PC-9 (cell line): ENCODE measurements at places on chromosomes 1 and 21. TPM values are rescaled to one million over a fixed set of nuclear protein-coding genes. Genes with fewer than 3 reads are reported as not detected.

DNA sequence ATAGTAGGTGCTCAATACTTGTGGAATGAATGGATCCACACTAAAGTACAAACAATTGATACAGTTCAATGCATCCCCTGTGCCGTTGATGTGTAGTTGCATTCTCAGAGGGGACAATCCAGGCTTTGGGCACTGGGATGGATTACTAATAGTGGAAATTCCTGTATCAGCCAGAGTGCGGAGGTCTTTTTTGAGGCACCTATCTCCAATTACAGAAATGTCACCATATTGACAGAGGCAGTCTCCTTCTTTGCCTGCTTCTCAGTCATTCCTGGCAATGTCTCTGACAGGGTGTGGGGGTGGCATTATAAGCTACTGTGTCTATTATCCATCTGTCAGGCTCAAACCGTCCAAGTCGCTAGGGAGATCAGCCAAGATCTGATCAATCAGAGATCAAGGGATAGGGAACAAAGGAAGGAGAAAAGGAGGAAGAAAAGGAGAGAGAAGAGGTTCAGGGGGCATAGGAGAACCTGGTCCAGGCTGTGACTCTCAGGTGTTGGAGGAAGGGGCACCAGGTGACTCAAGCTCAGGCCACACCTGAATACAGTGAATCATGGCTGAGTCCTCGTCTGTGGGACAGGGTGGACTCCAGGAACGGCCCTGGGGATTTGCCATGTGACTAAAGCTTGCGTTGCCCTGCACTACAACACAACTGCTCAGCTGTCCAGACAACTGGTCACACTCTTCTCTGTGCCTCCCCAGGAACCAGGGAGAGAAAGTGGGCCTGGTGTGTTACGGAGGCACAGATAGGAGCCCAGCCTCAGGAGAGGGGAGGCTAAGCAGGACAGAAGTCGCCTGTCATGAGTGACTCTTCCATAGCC lies 3.4 kb upstream of the LAMB3 start:
- DNase-seq, result peak; percentile 77

DNA sequence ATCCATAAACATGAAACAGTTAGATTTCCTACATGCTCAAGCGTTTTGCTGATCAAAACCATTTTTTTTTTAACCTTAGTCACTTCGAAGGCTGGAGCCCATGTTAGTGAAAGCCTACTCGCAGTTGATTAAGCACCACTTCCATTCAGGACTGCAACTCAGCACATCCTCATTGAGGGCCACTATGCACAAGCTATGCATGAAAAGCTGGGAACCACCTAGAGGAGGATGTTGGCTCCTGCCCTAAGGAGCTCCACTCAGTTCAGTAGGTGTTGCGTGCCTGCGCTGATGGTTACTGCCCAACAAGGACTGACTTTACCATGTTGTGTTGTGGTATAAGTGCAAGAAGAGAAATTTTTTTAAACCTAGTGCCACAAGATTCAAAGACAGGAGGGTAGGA lies 181.4 kb upstream of the L1TD1 start:
- no peak for DNase-seq

- DNase-seq, result no peak
Measured at GRCh38 chr1:170587253-170587593, 55.3 kb downstream of the GORAB start.

DNA sequence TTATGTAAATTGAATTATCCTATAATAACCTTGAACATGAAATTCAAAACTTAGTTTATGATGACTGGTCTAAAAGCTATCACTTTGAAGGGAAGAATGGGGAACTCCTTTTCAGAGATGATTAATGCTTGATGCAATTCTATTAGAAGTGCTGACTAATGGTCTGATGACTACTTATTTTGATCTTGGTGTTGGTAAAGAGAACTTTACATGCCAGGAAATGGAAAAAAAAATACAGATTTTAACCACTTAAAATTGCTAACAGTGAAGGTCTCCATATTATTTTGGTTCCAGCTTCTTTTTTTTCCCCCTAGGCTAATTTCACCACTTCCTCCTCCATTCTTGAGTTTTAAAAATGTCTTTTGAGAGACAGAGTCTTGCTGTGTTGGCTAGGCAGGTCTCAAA lies 22.9 kb downstream of the S1PR1 start:
- peak; percentile 91 for DNase-seq

- no peak for DNase-seq
Measured at GRCh38 chr1:190747704-190748103, 270.0 kb upstream of the BRINP3 start.

GRCh38 chr1:53508991-53509666 lies 49.9 kb downstream of the DMRTB1 start:
- peak; percentile 72 for DNase-seq

GRCh38 chr1:212367474-212368072 lies 47.1 kb downstream of the PACC1 start:
- no peak for DNase-seq

DNA sequence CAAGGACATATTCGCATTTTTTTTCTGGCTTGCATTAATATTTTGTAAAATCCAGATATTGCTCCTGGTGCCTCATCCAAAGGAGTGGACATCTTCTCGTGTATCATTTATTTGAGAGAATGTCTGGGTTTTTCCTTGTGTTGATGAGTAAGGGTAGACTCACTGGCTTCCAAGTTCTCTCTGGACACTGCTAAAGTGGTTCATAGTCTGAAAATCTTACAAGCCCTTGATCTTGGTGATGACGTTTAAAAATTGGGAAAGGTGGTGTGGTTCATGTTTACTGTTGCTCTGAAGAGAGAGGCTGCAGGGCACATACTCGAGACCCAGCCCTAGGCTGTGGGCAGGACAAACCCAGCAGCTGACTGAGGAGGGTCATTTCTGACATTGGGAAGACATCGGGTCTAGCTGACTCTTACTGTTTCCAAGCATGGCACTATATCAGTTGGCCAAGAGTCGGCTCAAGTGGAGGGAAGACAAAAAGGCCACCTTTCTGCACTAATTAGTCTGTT lies 296.2 kb downstream of the LMX1A start:
- DNase-seq, result no peak

GRCh38 chr1:51705035-51705434 lies 88.1 kb downstream of the OSBPL9 start:
- DNase-seq, result no peak

- no peak for DNase-seq
Measured at GRCh38 chr1:167815650-167816049, 93.9 kb downstream of the MPZL1 start.

GRCh38 chr1:110207831-110208230 lies 2.3 kb upstream of the KCNC4 start:
- DNase-seq, result peak; percentile 60

DNA sequence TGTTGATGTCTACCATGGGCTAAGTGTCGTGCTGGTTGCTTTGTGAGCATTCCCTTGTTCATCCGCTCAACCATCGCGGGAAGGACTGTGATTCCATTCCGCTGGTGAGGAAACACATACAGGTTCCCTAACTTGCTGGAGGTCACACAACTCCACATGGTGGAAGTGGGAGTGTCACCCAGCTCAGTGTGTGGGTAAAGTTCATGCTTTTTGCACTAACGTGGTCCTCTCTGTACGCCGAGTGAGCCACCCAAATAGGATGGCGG lies 4.0 kb upstream of the CLDN19 start:
- DNase-seq, result no peak

DNA sequence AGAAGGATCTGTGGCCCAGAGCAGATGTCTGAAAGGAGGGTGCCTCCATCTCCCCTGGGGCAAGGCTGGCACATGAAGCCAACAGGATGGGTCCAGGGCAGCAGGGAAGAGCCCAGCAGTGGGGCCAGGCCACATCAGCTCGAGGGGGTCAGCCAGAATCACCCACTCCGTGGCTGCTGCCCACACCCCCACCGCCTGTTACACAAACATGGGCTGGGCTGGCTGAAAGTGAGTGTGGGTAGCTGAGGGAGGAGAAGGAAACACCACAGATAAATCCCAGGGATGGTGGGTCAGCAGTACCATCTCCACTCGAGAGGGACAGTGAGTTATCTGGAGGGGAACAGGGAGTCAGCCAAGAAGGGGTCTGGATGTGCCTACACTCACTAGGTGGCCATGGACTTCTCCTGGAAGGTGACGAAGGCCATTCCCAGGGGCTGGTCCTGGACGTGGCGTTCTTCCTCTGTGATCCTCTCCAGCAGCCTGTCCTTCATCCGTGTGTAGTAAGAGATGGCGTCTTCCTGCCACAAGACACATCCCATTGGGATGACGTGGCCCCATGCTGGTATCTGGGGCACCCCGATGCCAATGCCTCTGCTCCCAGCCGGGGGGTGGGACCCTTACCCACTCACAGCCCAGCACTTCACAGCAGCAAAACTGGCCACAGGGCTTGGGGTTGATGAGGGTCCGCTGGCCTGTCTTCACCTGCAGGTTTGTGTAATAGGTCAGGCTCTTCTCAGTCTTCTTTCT lies 20.2 kb downstream of the TMEM63A start:
- no peak for DNase-seq

DNA sequence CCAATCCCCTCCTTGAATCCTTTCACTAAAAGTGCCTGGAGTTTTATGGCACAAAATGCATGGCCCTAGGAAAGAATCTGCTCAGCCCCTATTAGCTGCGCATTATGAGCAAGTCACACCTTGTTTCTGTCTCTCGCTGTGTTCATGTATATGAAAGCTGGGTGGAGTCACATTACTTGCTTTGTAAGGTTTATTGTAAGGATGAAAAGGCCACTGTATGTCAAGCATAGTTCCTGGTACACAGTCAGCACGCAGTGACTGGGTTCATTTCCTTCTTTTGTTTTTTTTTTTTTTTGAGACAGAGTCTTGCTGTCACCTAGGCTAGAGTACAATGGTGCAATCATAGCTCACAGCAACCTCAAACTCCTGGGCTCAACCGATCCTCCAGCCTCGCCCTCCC lies 6.7 kb upstream of the SLC9A1 start:
- peak; percentile 92 for DNase-seq

- no peak for DNase-seq
Measured at GRCh38 chr1:161100556-161100955, 2.4 kb downstream of the KLHDC9 start.

- no peak for DNase-seq
Measured at GRCh38 chr1:234916840-234917239, 211.8 kb downstream of the TOMM20 start.

DNA sequence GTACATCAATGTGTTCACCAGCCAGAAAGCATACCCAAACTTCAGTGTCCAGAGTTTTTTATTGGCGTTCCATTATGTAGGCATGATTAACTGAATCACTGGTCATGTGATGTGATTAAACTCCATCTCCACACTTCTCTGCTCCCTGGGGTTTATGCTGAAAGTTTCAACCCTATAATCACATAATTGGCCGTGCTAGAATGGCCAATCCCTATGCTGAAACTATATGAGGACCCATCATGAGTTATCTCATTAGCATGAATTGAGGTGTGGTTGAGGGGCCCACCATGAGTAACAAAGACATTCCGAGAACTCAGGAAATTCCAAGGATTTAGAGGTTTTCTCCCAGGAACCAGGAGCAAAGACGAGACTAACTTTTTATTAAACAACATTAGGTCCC lies 31.8 kb upstream of the FBXO28 start:
- no peak for DNase-seq

- no peak for DNase-seq
Measured at GRCh38 chr1:208145167-208145566, 99.0 kb downstream of the PLXNA2 start.

The CD53 gene
- total RNA-seq, result not detected in 2 replicates

The AMY1A gene
- not detected in 2 replicates for total RNA-seq

The DNMT3L gene
- not detected in 2 replicates for total RNA-seq

The CCT8 gene
- total RNA-seq, result 123 and 128 TPM in 2 replicates

The FAM76A gene
- total RNA-seq, result 9.4 and 9.9 TPM in 2 replicates

The OR14K1 gene
- total RNA-seq, result not detected in 2 replicates

The SELENON gene
- 39.0 and 44.3 TPM in 2 replicates for total RNA-seq

The CD1D gene
- total RNA-seq, result not detected in 2 replicates

The DENND1B gene
- 12.7 and 14.1 TPM in 2 replicates for total RNA-seq

The ANGPTL1 gene
- not detected in 2 replicates for total RNA-seq

The OPRD1 gene
- total RNA-seq, result not detected in 2 replicates

The COL16A1 gene
- 3.6 and 4.8 TPM in 2 replicates for total RNA-seq

The VWA5B1 gene
- total RNA-seq, result not detected in 2 replicates

The SPRR2F gene
- total RNA-seq, result not detected in 2 replicates

The MNDA gene
- not detected in 2 replicates for total RNA-seq

The DMRTA2 gene
- total RNA-seq, result not detected in 2 replicates
